ENCODE measurements at places on chromosomes 7 and 10. TPM values are rescaled to one million over a fixed set of nuclear protein-coding genes. Genes with fewer than 3 reads are reported as not detected.

DNA sequence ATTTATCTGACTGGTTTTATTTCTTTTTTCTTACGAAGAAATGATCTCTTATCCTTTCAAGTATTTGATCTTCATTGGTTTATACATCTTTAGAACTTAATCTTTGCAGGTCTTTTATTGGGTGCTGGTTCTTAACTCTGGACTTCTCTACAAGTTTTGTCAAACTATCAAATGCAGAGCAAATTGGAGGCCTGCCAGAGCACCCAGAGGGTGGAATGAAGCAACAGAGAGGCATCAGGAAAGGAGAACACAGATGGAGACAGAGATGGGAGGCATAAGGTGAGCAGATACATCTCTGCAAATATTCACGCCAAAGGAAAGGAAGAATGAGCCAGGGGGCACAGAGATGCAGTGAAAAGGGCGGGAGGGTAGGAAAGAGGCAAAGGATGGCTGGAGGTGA is 130.3 kb downstream of the PKD1L1 start:
- no peak for DNase-seq

DNA sequence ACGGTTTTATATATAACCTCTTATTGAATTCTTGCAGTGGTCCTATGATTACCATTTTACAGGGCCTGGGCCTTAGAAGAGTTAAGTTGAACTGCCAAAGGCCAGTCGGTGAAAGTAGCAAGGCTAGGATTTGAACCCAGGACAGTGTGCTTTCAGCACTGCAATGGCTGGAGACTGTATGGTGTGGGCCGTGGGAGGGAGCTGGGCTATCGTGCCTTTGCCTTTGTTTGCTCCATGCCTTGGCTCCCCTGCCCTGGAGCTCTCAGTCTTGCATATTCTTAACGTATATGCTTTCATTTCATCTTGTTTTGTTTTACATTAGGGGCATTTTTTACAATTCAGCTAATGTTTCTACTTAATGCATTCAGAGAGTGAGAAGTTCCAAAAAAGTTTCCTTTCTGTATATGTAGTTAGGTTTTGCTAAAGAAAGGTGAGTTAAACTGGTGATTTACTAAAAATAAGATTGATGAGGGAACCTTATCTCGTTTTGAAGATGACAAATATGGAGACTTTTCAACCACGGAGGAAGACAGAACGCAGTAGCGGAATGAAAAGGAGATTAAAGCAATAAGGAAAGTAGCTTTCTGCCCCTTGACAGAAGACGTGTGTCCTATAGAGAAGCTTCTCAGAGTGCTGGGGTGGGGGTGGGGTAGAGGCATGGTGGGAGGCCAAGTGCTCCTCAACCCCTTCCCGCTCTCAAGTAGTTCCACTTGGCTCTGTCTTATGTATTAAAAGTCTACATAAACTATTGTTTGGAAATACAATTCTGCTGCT is 82.5 kb downstream of the RTKN2 start:
- peak; percentile 17 for DNase-seq

GRCh38 chr10:4125776-4126175 is 340.8 kb upstream of the KLF6 start:
- no peak for DNase-seq

GRCh38 chr10:109328001-109328400 is 595.3 kb downstream of the XPNPEP1 start:
- no peak for DNase-seq

DNA sequence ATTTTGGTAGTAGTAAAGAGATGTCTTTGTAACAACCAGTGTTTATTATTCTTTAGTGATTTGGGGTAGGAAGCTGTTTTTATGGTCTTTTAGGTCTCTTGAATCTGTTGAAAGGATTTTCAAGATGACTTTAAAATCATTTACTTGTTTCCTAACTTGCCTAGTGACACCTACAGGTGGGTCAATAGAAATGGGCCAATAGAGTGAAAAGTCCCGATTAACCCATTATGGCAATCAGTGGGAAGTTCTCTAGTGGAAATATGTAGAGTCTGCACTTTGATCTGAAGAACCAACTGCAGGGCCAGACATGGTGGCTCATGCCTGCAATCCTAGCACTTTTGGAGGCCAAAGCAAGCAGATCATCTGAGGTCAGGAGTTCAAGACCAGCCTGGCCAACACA is 374.7 kb upstream of the BMPER start:
- no peak for DNase-seq

DNA sequence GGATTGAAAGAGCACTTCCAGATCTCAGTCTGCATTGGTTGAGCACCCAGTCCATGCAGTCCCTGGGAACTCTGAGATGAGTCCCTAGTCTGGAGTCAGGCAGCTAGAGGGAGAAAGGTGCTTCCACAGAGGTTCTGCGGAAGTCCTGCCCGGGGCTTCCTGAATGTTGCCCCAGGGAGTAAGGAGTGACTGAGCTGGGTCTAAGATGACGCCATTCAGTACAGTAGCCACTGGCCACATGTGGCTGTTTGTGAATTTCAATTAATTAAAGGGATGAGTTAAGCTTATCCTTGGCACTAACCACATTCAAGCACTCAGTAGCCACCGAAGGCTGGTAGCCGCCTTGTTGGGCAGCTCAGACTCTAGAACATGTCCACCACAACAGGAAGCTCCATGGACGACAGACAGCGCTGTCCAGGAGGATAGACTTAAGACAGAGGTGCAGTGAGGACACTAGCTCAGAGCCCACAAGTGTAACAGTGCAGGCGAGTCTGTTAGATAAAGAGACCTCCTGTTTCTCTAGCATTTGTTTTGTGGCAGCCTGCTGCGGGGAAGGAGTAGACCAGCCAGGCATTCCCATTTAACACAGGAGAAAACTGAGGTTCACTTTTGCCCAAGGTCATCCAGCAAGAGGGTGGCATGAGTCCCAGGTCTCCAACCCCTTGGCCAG is 101.6 kb upstream of the PPIF start:
- no peak for DNase-seq

DNA sequence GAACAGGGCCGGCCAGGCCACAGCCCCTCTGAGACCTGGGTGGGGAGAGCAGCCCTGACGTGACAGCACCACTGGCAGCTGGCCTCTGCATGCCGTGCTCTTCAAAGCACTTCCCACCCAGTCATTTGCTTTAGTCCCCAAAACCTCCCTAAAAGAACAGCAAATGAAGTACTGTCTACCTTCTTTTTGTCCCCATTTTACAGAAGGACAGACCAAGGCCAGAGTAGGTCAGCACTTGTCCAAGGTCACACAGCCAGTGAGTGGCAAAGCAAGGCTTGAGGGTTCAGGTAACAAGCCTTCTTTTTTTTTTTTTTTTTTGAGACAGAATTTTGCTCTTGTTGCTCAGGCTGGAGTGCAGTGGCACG is 15.1 kb downstream of the ATP6V1F start:
- no peak for DNase-seq

DNA sequence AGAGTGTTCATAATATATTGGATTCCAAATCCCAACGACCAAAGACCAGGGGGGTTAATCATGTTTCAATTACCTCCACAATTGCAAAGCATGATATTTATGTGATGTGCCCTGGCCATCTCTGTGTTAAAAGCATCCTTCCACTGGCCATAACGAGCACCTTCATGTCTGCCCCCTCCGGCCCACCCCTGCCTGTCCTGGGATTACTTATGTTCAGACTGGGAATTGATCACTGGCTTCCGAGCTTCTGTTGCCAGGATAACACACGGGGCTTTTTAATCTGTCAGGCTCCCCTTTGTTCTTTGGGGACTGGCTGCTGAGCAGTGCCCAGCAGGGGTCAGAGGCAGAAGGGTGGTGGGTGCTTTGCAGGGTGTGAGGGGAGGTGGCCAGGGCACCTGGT is 13.7 kb upstream of the CHST15 start:
- DNase-seq: no peak

- no peak for DNase-seq
These were observed 257.7 kb upstream of the GLI3 start for GRCh38 chr7:42494736-42495135.

DNA sequence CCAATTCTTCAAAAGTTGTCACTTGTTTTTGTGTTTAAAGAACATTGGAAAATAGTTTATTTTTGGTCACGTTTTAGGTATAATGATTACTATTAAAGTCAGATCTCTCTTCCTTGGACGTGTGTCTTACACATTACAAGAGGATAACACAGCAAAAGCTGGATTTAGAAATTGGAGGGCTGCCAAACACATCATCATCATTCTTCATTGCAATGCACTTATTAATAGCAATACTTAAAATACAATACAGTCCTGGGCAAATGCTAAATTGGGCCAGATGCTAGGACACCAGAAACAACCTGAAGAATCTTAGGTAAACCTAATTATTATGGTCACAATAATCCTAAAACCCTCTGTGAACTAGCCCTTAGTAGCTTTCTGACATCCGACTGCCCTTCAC is 303.6 kb downstream of the DGKB start:
- DNase-seq: no peak

GRCh38 chr10:48210966-48211365 is 63.5 kb downstream of the FRMPD2 start:
- no peak for DNase-seq

DNA sequence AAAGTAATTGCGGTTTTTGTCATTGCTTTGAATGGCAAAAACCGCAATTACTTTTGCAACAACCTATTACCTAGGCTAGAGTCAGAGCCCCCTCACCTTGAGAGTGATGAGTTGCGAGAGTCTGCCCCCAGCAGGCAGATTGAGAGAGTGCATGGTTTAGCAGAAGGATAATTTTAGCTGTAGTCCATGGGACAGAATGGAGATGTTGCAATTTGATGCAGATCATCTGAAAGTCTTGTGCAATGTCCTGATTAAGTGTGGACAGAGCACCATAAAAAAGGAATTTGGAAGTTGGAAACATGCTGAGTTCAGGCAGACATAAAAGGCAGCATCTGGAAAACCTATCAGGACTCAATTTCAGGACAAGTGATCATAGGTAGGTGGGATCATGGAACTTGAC is 48.7 kb downstream of the GPR141 start:
- DNase-seq: peak; percentile 49

GRCh38 chr7:121126801-121127534 is 138.5 kb downstream of the CPED1 start:
- no peak for DNase-seq

DNA sequence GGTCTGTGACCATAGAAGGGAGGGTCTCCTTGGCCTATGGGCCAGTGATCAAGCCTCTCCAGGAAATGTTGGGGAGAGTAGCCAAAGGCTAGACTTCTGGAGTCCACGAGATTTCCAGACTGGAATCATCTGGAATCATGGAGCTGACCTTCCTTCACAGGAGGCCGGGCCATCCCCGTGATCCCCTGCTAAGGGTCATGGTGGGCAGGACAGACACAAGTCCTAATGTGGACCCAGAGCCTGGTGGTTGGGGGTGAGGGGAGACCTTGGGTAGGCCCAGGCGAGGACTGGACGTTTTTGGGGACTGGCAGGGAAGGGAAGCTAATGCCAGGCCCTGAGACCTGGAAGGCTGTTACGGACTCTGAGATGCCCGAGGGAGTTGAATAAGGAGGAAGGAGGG is 9.8 kb upstream of the GRID1 start:
- DNase-seq: no peak

DNA sequence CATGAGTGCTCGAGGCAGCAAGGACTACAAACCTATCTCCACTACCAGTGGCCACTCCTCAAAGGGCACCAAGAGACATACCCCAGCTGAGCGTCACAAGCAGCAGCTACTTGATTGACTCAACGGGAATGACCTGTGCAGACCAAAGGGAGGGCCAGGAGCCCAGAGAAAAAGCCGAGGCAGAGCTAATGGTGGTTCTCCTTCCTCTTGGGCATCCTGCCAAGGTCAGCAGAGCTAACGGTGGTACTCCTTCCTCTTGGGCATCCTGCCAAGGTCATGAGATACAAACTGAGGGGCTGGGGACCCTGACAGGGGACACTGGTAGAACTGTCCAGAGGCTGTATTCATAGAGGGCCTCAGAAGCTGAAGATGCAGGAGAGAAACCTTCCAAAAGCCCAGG is 60.4 kb downstream of the FAM53B start:
- peak; percentile 44 for DNase-seq

DNA sequence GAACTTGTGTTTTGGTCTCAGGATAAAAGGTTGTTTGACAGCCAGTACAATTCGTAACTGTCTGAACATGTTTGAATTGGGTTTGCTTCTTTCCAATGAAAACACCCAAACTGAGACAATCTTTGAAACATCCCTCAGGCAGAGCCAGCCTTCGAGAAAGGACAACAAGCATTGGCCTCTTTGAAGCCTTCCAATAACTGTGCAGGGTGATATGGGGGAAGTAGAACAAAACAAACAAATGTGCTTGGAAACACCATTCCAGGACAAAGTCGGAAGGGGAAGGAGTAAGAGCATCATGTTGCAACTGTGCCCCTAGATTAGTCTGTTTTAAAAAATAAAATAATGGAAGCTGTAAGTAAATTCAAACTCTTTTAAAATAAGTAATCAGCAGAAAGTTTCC is 39.5 kb downstream of the IL2RA start:
- no peak for DNase-seq

DNA sequence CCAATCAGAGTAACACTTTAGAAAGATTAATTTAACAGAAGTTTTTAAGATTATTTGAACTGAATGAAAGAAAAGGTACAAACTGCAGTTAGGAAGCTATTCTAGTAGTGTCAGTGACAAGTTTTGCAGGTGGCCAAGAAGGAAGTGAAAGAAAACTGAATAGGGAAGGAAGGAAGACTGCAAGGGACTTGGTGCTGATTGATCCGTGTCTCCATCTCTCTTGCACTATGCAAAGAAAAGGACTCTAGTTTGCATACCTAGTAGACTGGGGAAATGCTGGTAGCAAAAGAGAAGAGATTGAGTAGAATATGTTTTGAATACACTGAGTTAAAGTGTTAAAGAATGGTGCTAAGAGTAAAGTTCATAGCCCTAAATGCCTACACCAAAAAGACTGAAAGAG is 33.0 kb downstream of the OR6V1 start:
- DNase-seq: no peak

DNA sequence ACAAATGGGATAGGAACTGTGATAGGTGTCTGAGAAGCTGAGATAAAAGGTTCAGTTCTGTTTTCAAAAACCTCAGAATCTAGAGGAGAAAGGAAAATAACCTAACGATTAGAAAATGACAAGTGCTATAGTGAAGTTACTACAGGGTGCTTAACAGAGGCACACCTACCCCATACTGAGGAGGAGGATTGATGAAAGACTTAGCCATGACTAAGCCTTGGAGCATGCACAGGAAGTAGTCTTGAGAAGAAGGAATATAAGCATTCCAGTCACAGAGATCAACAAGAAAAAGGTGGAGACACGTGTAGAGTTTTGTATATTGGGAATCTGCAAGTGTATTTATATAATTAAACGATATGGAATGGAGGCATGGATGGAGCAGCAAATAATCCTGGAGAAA is 1225.5 kb upstream of the CELF2 start:
- no peak for DNase-seq

- DNase-seq: peak; percentile 83
These were observed 41.8 kb upstream of the HYCC1 start for GRCh38 chr7:23055582-23056178.

Gene SLC13A1
- total RNA-seq: not detected

Gene FGL2
- total RNA-seq: 38.4 TPM

Gene MSMB
- not detected for total RNA-seq

Gene PNLIPRP1
- not detected for total RNA-seq

Gene OR2A12
- not detected for total RNA-seq

Gene PAX2
- not detected for total RNA-seq

Gene MUC3A
- not detected for total RNA-seq

Gene SEM1
- 22.7 TPM for total RNA-seq

Gene GPR15LG
- total RNA-seq: not detected

Gene FAM25A
- total RNA-seq: not detected

Gene GIMAP4
- 215 TPM for total RNA-seq

Gene CRYGN
- total RNA-seq: not detected

Gene CDNF
- total RNA-seq: 1.9 TPM

Gene CPXM2
- not detected for total RNA-seq

Gene ASAH2B
- total RNA-seq: 1.4 TPM

Gene ANKRD61
- total RNA-seq: not detected

All from natural killer cell (primary cell).